ENCODE measurements at places on chromosomes 4 and X. TPM values are rescaled to one million over a fixed set of nuclear protein-coding genes. Genes with fewer than 3 reads are reported as not detected.

GRCh38 chrX:152942077-152942442, 44.2 kb downstream of the ZNF185 start:
- no peak for DNase-seq

RASL11B gene
- polyA plus RNA-seq = 38.9 TPM

TLR2 gene
- 6.3 TPM for polyA plus RNA-seq

GRCh38 chr4:169854090-169854489, 96.3 kb upstream of the HPF1 start:
- no peak for DNase-seq

DNA sequence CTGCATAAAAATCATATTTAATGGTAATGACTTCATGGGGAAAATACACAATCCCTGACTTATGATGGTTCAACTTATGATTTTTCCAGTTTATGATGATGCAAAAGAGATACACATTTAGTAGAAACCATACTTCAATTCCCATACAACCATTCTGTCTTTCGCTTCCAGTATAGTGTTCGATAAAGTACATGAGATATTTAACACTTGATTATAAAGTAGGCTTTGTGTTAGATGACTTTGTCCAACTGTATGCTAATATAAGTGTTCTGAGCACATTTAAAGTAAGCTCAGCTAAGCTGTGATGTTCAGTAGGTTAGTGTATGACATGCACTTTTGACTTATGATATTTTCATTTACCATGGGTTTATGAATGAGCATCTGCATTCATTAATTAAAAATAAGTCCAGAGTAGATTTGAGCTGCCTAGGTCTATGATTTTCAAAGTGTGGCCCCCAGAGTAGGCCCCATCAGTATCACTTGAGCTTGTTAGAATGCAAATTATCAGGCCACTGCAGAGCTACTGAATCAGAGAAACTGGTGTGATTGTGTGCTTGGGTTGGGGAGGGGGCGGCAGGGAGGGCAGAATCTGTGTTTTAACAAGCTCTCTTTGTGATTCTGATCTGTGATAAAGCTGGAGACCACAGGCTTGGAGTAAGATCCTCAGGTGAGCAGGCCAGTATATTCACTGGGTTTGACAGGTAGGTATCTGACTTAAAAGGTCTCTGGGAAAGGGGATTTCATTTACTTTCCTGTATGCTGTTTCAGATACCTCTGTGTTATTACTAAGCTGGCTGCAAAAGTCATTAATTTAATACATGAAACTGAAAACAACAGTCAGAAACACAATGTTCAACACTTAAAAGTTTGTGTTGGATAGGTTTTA, 8.4 kb downstream of the ATP10D start:
- DNase-seq = no peak

GRCh38 chr4:53779025-53779424, 187.7 kb upstream of the LNX1 start:
- no peak for DNase-seq

GRCh38 chr4:139872274-139872673, 206.7 kb downstream of the MGST2 start:
- DNase-seq = no peak

DNA sequence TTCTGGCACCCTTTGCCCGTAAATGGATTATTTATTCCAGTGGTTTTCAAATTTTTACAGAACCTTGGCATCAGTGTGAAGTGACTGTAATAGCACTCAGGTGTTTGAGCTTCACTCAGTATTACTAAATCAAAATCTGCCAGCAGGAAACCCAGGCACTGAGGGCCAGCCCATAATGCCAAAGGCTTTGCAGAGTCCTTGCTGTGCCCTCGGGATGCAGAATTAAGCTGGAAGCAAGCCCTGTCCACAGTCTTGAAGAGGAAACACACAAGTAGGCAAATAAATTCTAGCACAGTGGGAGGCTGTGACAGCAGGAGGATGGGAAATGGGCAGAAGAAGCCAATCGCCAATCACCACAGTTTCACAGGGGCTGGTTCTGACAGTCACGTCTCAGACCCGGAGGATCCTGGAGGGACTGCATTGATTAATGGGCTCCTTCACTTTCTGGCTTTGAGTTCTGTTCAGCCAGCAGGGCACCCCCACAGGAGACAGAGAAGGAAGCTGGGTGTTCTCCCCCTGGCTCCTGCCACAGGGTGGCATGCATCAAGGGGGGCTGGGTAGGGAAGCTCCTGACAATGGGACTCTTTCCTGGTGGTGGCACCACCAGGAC, 138.8 kb downstream of the MTNR1A start:
- no peak for DNase-seq

- no peak for DNase-seq
Observed at GRCh38 chrX:69535661-69536060, 31.5 kb downstream of the NALF2 start.

HSD17B10 gene
- 118 TPM for polyA plus RNA-seq

DNA sequence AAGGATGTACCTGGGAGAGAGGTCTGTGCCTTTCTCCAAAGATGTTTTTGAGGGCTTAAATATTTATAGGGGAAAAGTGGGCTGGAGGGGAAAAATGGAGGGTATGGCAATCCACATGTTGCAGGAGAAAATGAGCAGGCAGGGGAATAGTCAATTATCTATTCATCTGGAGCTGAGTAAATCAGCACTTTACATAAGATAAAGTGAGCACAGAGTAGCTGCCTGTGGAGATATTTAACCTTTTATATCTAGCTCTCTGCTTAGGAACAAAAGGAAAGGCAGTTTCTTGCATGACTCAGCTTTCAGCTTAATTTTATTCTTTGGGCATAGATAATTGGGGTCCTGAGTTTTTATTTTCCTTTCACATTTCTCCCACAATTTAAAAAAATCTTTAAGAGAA, 93.6 kb upstream of the NPY2R start:
- no peak for DNase-seq

CPE gene
- polyA plus RNA-seq = 96.9 TPM

DNA sequence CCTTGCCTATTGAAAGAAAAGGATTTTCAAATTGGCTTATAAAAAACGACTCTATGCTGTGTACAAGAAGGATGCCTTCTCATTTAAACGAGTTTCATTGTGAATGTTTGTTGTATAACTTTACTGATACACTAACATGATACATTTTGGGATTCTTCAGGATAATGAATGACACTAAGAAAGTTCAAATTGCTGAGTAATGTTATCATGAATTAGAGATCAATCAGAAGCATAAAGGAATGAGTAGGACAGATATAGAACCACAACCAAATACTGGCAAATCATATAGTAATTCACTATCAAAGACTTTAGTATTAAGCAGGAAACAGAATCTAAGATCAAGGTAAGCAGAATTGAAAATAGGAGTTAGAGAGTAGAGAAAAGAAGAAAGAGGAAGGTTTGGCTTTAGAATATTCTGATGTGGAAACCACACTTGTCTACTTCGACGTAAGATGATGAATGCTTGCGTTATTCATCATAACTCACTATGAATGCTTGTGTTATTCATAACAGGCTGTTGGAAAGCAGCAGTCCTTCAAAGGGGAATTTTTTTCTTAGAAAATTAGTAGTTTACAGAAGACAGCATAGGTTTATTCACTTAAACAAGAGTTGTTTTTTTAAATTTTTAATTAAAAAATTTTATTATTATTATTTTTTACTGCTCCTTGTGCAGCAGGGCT, 13.4 kb downstream of the CCDC158 start:
- DNase-seq = no peak

BRS3 gene
- 0.06 TPM for polyA plus RNA-seq

- no peak for DNase-seq
Observed at GRCh38 chrX:29065477-29065876, 478.2 kb downstream of the IL1RAPL1 start.

PNCK gene
- polyA plus RNA-seq = 8.3 TPM

GRCh38 chrX:139196890-139197289, 333.6 kb upstream of the F9 start:
- no peak for DNase-seq

DNA sequence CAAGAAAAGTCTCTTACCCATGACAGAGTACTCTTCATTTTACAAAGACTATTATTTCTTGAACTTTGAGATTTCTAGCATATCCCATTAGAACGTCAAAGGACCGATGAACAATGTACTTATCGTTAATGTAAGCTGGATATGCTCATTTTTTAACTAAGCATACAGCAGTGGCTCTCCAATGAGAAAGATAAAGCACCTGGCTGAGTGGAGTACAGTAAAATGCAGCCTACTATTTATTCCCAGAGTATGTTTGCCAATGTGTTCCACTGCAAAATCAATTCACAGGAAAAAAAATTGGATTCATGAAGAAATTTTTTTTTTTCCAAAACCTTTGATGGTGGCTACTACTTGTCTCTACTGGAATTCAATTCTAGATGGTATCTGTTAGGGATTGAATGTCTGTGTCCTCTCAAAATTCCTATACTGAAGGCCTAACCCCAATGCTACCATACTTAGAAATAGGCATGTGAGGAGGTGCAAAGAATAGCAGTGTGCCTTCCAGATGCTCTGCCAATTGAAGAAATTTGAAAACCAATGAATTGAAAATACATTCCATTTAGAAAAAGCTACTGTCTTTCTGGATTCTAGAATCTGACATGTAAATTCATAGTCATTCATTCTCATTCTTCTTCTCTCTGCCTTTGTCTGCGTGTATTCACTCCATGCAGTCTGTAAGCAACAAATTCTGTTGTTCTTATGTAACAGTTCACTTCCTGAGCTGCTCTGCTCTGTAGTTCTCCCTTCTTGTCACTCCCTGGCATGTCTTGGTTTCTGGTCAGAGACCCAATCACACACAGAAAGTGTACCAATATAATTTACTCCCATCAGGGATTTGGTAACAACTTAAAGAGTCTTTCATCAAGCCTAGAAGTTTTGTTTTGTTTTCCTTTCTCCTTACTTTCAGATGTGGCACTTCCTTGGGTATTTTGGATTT, 61.4 kb downstream of the PAPSS1 start:
- no peak for DNase-seq

ADH7 gene
- not detected for polyA plus RNA-seq

S100P gene
- 9.4 TPM for polyA plus RNA-seq

- DNase-seq = no peak
Observed at GRCh38 chr4:148998719-148999118, 556.5 kb upstream of the NR3C2 start.

DNA sequence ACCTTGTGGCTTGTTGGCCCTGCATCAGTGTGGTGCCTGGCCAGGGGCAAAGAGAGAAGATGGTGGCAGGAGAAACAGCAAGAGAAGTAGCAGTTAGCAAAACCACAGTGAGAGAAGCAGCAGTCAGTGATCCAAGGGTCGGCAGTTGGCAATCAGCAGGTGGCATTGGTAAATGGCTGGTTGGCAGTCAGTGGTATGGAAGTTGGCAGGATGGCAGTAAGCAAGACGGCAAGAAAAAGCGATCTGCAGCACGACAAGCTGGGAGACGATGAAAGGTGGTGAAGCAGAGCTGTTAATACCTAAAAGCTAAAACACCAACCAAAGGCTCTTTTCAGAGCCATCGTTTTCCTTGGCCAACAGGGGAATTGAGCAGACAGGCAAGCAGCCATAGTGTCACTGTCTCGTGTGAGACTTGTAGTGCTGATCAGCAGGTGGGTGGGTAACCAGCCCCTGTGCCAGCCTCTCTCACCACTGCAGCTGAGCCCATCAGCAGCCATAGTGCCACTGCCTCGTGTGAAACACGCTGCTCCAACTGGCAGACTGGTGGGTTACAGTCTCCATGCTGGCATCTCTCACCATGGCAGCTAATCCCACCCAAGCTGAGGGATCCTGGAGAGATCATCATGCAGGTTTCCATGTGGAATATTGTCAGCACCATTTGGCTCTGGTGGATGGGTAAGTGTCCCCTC, 2078.4 kb downstream of the PCDH7 start:
- DNase-seq = no peak

- no peak for DNase-seq
Observed at GRCh38 chr4:1323280-1323634, 23.8 kb upstream of the UVSSA start.

ARL9 gene
- polyA plus RNA-seq = 2.1 TPM

DNA sequence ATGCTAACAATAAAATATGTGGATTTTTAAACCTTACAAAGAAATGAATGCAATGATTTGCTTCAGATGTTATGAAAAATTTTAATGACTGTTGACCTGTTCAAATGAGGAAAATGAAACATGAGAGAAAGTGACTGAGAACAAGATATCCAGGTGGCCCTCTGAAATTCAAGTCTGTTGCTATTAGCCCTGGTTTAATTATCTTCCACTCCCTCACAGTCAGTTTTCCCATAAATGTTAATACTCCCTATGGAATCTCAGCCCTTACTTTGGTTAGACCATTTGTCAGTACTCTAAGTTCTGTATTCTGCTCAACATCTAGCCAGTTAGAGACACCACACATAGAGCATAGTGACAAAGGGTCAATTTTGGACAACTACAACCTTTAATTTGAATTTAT, 327.8 kb downstream of the PDGFC start:
- peak; percentile 44 for DNase-seq

DNA sequence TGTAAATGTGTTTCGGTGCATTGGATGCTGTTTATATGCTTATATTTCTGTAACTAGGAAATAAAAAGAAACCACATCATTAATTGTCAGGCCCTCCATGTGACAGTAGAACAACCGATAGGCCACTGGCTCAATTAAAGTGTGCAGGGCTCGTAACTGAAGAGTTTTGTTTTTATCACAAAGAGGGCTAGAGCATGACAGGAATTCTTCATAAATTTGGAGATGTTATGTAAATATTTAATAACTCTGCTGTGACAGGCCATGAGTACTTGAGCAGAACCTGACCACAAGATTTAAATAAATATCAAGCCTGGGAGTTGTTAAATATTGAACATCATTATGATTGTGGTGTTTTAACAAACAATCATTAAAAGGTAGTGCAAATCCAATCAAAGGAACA, 55.9 kb downstream of the MID1 start:
- no peak for DNase-seq

DNA sequence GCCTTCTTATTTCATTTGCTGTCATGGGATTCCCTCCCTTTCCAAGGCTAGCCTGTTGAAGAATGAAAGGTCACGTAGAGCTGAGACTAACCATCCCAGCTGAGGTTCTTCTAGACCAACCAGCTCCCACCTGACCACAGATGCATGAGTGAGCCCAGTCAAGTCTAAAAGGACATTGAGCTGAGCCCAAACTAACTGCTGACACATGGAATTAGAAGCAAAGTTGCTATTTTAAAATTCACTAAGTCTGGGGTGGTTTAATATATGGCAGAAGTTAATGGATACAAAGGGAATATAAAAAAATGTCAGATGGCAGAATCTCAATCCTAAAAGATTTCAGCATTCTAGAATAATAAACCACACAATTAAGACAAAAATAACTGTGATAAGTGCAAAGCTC, 118.9 kb upstream of the RASGEF1B start:
- no peak for DNase-seq

- DNase-seq = no peak
Observed at GRCh38 chr4:28973587-28974350, 1746.4 kb upstream of the PCDH7 start.

IL2 gene
- not detected for polyA plus RNA-seq
